ENCODE measurements at places on chromosomes 4 and X.

GRCh38 chrX:471281-471680 lies 84.6 kb upstream of the PPP2R3B start:
- DNase-seq = no peak

- DNase-seq = no peak
These were observed 691 bp downstream of the MAGED1 start for GRCh38 chrX:51893931-51894696.

DNA sequence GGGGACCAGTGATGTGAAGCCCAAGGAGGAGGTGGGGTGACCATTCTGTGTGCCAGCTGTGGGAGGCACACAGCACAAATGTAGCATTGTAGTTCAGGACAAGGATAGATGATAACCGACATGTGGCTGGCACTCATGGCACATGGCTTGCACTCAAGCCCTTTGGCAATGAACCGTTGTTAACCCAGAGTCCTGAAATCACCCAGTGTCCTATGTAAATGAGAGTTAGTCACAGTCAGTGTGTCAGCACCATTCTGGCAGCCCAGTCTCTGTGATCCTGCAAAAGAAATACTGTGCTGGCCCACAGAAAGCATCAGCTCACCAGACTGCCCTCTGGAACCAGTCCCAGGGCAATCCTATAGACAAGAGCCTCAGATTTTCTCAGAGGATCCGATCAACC lies 339.3 kb downstream of the MID1IP1 start:
- DNase-seq = no peak

DNA sequence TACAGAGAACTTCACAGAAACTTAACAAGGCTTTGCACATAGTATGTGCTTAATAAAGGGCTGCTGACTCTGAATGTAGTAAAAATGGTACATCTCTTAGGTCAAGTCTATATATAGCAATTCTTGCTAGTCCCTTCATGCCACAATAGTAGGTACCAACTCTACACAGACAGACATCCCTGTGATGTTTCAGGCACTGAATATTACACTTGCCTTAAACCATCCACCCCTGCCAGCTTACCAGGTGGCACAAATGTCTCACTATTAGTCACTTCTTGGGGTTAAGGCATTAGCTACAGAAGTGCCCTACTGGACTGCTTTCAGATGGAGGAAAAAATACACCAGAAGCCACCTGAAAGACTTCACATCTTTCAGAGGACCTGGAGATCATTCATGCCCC lies 86.3 kb upstream of the CITED1 start:
- DNase-seq = no peak
